ENCODE measurements at places on chromosomes 3 and 15.

DNA sequence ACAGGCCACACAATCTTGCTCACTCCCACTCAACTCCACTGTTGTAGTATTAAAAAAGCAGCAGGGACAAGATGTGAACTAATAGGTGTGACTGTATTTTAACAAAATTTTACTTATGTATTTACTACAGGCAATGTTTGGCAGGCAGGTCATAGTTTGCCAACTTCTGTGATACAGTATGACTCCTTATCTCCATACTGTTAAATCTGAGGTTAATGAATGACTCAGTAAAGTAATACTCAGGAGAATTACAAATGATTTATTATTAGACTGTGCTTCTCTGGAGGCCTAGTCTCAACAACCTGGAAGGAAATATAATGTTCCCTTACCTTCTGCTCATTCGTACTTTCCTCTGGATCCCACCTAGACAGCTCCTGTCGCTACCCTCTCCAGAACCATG lies 258.6 kb upstream of the KCNMB2 start:
- no peak for DNase-seq

- no peak for DNase-seq
Measured at GRCh38 chr3:46593274-46593862, 19.0 kb upstream of the FAM240A start.

DNA sequence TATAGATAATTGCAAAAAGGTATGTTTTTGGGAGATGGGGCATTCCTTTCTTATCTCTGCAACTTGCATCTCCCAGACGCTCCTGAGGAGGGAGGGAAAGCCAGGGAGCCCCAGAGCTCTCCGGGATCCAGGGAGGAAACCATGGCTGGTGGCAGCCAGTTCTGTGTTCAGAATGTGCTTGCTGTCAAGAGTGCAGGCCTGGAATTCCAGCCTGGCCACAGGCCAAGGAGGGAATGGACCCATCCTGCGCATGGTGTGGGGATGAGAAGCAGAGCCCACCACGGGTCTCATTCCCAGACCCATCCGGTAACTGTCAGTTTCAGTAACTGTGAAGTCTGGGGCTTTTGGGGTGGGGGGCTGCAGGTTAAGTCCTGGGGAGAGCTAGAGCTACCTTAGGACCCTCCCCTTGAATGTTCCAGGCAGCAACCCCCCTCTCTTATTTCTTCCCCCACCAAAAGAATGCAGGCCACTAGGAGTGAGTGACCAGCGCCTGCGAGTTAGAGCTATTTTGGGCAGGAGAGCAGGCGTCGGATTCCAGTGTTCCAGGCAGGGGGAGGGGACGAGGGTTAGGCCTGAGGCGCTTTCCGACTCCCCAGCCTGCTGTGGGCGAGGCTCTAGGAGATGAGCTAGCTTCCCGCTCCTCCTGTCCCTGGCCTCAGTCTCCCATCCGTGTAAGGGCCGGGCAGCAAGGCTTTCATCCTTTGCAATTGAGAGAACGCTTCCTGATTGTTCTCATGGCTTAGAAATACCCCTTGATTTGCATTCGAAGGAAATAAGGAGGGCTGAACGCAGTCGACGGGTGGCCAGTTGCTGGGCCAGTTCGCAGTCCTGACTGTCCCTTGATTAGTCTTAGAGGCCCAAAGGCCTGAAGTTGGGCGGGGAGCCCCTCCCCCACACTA lies 781 bp upstream of the DAG1 start:
- DNase-seq = peak; percentile 73

- DNase-seq = no peak
Measured at GRCh38 chr3:50604628-50605588, 6.7 kb downstream of the CISH start.

GRCh38 chr3:196186651-196187573 lies 24.3 kb downstream of the ZDHHC19 start:
- no peak for DNase-seq

GRCh38 chr3:146501752-146502151 lies 32.4 kb upstream of the PLSCR2 start:
- DNase-seq = no peak

DNA sequence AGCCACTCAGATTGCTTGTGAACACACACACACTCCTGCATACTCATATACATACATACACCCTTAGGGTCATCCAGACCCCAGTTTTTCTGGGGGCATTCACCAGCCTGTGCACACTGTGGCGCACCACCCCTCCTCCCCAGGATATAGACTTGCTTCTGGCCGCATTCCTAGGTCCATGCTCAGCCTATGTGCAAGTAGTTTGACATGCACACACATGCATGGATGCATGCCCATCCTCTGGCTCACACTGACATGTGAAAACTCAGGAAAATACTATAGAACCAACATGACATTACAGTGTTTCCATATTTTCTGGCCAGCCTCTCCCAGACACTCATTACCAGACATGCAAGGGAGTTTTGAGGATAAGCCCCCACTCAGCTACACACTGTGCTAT lies 79.3 kb upstream of the POLG start:
- DNase-seq = no peak

DNA sequence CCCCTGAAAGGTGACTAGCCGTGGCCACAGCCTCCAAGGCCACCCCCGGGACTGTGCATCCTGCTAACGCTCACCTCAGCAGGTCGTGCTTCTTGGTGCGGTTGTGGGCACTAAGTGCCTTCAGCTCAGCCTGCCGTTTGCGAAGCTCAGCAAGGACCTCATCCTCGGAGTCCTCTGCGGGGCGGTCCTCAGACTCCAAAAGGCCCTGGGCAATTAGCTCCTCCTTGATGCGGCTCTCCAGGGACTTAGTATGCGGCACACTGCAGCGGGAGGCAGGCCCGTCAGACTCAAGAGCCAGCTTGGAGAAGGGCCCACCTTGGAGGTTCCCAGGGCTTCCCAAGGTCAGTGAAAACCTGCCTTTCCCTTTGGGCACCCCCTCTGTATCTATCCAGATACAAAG lies 8.3 kb downstream of the TADA3 start:
- no peak for DNase-seq

DNA sequence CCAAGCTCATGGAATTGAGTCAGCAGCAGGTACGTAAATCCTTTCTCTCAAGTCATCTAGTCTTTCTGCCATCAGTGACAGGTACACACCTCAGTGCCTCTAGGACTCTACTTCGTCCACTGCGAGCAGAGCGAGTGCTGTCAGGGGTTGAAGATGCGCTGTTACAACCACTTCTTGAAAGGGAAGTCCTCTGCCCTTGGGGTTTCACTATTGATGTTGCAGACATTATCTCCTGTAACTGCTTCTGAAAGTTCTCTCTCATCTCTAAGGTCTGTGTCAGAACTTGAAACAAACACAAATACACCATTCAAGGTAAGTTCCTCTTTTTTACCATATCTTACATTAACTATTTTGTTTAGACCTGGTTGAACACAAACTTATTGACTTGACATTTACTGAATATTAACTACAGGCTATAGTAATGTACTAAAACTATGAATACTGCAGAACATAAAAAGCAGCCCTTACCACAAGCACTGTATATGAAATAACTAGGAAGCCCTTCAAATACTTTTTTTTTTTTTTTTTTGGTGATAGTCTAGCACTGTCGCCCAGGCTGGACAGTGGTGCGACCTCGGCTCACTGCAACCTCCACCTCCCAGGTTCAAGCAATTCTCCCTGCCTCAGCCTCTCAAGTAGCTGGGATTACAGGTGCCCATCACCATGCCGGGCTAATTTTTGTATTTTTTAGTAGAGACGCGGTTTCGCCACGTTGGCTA lies 41.5 kb downstream of the TOPBP1 start:
- no peak for DNase-seq

DNA sequence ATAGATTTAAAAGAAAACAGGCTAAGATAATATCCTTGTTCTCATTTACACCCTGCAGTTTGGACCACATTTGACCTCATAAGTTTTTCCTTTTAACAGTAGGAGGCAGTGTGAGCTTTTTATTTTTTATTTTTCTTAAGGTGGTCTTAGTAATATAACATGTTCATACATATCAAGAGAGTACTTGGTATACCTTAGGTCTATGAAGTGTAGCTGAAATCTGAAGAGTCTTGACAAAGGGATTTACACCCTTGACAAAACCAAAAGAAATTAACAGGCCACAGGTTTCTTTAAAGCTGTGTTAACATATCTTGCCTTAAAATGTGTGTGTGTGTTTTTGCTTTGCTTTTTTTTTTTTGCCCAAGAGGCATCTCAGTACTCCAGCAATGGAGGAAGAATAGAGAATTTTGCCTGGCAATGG lies 3.2 kb downstream of the RAP2B start:
- DNase-seq = peak; percentile 11

- no peak for DNase-seq
Measured at GRCh38 chr3:136925425-136926190, 32.2 kb upstream of the IL20RB start.

- DNase-seq = peak; percentile 11
Measured at GRCh38 chr3:58492494-58492905, 604 bp downstream of the KCTD6 start.

- no peak for DNase-seq
Measured at GRCh38 chr15:57298204-57298603, 78.1 kb upstream of the CGNL1 start.

GRCh38 chr15:63083541-63083940 lies 38.1 kb upstream of the LACTB start:
- DNase-seq = no peak

- no peak for DNase-seq
Measured at GRCh38 chr3:106193876-106194275, 325.1 kb upstream of the CBLB start.

GRCh38 chr15:70185251-70185711 lies 87.6 kb upstream of the TLE3 start:
- no peak for DNase-seq

DNA sequence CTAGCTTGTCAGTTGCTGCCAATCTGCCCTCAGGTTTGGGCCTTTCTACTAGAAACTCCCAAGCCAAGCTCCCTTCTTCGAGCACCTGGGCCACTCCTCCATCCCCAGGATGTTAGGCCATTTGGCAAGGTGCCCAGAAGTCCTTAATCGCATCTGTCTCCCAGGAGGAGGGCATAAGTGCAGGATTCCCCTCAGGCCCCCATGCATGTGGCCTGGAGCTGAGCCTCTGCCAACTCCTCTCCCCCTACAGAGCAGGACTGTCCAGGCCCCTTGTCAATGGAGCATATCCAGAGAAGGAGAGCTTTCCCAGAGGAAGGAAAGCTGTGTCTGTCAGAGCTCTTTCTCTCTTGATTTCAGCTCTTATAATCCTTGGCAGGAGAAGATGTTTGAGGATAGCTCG lies 182.6 kb upstream of the ROPN1 start:
- no peak for DNase-seq

GRCh38 chr15:45268135-45268534 lies 16.1 kb downstream of the SLC28A2 start:
- DNase-seq = no peak

DNA sequence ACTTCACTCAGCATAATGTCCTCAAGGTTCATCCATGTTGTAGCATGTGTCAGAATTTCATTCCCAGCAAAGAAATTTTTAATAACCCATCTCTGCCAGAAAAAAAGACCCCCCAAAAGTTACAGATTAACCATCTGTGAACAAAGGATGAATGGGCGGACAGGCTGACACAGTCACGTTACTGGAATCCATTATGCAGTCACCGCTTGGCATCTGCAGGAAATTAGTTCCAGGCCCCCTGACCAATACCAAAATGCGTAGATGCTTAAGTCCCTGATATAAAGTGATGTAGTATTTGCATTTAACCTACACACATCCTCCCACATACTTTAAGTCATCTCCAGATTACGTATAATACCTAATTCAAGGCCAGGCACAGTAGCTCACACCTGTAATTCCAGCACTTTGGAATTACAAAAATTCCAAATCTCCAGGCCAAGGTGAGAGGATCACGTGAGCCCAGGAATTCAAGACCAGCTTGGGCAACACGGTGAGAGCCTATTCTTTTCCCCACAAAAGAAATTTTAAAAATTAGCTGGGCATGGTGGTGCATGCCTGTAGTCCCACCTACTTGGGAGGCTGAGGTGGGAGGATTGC lies 1.5 kb upstream of the SLC12A8 start:
- peak; percentile 12 for DNase-seq

DNA sequence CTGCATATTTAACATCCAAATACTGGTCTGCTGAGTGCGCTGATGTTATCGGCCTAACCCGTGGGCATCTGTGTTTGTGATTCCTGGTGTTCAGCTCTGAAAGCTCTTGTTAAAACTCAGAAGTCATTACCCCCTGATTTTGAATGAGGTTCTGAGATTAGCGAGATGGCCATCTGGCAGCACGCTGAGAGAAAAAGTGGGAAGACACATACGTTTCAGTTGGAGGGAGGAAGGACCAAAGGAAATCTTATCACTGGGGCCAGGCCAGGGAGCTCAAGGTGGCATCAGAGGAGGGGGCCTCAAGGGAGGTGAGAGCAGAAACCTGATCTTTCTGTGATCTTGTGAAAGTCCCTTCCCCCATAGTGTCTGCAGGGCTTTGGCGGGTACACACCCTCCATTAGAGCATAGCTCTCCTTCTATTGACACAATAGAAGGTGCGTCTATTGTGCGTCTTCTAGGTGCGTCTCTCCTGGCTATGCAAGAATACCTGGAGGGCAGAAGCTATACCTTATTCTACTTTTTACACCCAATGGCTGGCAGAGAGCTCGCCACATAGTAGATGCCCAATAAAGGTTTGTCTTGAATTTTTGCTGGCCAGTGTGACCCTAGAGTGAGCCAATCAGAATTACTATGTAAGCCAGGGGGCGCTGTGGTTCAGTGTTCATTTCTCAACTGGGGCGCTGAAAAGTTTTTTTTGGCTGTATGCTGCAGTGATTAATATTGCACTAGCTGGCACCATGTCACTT lies 182.4 kb downstream of the SHQ1 start:
- DNase-seq = peak; percentile 39

GRCh38 chr3:66092175-66092995 lies 53.7 kb upstream of the MAGI1 start:
- no peak for DNase-seq

- no peak for DNase-seq
Measured at GRCh38 chr3:178131801-178132200, 404.4 kb upstream of the KCNMB2 start.

GRCh38 chr15:71529361-71529760 lies 281.0 kb upstream of the NR2E3 start:
- DNase-seq = no peak

Data from ACHN (cell line).